ENCODE measurements at places on chromosomes 12 and 14. TPM values are rescaled to one million over a fixed set of nuclear protein-coding genes. Genes with fewer than 3 reads are reported as not detected.
A peak's percentile ranks its signal among the peaks of the same experiment; 100 is the strongest.

GRCh38 chr14:101171650-101172049 is 268.1 kb upstream of the RTL1 start:
- DNase-seq = no peak

- DNase-seq = no peak
Measured at GRCh38 chr12:90120627-90121026, 412.0 kb upstream of the ATP2B1 start.

GRCh38 chr12:132178801-132179401 is 34.6 kb downstream of the NOC4L start:
- DNase-seq = no peak

GRCh38 chr14:102768223-102769048 is 8.8 kb upstream of the TRAF3 start:
- no peak for DNase-seq

DNA sequence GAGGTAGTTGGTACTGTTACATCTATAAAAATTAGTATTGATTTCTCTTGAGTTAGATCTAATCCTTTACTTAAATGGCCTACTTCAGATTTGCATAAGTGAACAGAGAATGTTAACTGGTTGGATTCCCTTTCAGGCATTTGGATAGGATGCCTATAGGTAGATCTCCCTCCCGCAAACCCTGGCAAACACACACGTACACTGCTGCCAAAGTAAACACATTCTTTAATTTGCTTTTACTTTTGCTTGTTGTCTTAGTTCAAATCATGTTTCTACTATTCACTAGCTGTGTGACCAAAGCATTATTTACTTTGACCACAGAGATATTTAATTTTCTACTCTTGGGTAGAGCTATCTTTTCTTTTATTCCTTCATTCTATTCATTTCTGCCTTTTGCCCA is 936.1 kb upstream of the FBXO33 start:
- DNase-seq = no peak

DNA sequence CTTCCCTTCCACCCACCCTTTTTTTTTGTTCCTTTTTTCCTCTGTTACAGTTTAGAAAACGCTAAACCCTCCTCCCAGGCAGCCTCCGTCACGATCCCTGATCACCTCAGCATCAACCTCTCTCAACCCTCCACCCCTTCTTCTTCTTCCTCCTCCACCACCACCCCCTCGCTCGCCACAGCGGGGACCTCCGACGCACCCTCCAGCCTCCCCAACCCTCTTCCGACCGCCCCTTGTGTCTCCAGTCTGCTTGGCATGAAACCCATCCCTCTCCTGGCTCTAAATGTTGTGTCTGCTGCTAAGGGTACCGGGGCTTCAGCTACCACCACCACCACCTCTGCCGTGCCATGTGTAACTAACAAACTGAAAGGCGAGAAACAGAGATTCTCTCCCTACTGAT is 22.9 kb downstream of the PCBP2 start:
- DNase-seq = no peak

DNA sequence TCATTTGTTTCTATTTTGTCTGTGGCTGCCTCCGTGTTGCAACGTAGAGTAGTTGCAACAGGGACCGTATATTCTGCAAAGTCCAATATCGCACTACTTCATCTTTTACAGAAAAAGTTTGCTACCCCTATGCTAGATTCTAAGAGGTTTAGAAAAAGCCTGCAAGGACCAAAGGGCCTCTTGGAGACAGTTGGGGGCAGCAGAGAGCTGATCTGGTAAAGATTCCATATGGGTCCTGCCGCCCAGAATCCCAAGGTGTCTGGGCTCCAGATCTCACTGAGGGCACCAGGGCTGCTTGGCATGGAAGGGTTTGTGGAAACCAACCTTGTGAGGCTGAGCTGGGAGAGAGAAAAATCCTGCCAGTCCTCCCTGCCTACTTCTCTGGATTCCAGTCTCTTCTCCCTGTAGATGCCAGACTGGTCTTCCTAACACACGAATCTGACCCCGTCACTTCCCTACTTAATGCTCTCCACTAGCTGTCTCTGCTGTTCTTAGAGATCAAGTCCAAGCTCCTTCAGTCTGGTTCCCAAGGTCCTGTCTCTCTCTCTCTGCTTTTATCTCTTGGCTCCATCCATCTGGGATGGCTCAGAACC is 74.6 kb downstream of the GLRX5 start:
- peak; percentile 37 for DNase-seq

GRCh38 chr12:19311165-19311564 is 128.1 kb upstream of the AEBP2 start:
- no peak for DNase-seq

DNA sequence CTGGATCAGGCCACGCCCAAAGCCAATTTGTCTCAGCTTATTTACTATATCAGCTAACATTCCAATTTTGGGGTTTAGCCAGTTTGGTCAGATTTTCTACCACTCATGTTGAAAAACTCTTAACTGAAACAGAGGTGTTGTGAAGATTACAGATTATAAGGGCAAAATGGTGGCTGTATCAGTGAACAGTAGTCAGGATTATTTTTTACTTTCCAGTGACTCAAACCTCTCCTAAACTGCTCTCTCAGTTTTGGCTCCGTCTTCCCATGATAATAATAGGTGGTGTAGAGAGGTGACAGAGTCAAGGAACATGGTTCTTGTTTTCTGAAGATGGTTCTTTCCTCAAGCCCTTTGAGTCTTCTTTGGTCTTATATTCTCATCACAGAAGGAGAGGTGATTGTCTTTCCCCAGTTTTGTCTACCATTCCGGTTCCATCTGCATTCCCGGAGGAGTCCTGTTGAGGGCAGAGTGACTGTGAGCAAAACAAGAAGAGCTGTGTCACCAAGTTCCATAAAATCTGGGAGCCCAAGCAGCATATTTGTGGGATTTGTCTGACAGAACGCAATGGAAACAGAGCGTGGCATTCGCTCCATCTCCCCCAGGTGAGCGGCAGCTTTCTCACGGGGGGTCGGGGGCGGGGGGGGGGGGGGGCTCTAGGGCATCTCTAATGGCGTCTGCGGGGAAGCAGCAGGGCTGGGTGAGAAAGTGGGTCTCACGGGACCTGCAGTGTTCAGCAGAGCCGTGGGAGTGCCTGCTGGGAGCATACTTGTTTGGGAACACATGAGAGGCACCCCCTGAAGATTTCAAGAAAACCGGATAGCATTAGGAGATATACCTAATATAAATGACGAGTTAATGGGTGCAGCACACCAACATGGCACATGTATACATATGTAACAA is 59.1 kb downstream of the TBC1D30 start:
- DNase-seq = no peak

DNA sequence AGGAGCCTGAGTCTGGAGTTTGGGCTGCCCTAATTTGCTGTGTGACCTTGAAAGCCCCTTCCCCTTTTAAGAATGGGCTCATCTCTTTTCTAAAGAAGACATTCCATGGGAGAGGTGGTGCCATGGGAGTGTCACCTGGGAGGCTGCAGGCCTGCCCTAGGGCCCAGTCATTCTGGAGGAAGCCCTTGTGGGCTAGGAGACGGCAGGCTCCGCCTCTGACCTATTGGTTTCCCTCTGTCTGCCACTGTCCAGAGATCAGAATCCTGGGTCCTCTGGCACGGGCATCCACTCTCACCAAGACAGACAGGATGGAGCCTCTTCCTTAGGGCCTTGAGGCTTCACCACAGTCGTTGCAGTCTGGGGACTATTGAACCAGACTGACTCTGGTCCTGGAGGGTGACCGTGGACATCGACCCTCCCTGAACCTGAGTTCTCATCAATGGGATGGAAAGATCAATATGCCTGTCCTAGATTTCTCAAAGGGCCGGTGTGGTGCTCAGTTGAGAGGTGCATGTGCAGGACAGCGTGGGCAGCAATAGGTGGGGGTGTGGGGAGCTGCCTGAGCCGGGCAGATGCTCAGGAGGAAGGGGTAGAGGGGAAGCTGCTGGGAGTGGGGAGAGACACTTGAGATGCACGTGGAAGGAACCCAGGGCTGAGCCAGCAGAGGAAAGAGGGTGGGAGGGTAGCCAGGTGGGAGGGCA is 12.2 kb upstream of the CLMN start:
- no peak for DNase-seq

DNA sequence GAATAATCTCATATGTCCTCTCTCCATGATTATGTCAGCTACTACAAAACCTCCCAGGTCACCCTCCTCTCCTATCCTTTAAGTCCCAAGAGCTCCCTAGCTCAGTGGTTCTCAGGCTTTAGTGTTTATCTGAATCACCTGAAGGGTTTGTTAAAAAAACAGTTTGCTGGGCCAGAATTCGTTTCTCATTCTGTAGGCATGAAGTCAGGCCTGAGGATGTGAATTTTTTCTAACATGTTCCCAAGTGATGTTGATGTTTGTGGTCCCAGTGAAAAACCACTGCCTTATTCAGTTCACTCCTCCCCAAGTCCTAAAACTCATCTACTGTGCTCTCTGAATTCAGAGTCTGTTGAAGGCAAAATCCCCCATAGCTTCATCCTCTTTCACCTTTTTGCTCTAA is 241.4 kb downstream of the ETNK1 start:
- DNase-seq = no peak

DNA sequence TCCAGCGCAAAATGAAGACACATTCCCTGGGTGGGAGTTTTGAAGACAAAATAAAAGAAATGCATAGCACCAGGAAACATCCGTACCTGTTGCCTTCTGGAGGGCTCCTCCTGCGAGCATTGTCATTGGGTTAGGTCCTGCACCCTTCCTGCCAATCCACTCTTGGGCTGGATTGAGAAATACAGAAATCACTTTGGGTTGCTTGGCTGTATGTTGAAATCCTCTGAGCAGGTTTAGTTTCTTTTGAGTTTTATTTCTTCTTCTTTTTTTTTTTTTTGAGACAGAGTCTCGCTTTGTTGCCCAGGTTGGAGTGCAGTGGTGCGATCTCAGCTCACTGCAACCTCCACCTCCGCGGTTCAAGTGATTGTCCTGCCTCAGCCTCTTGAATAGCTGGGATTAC is 67.6 kb downstream of the ARF6 start:
- DNase-seq = no peak

LRTM2 gene
- total RNA-seq = 3.5 TPM

NCKAP5L gene
- 18.4 TPM for total RNA-seq

CCDC38 gene
- total RNA-seq = not detected

CLEC1B gene
- not detected for total RNA-seq

KRT76 gene
- total RNA-seq = not detected
